Upper lobe of left lung (tissue), 6 donors: ENCODE measurements at places on chromosomes 2 and 18. TPM values are rescaled to one million over a fixed set of nuclear protein-coding genes. Genes with fewer than 3 reads are reported as not detected.

DNA sequence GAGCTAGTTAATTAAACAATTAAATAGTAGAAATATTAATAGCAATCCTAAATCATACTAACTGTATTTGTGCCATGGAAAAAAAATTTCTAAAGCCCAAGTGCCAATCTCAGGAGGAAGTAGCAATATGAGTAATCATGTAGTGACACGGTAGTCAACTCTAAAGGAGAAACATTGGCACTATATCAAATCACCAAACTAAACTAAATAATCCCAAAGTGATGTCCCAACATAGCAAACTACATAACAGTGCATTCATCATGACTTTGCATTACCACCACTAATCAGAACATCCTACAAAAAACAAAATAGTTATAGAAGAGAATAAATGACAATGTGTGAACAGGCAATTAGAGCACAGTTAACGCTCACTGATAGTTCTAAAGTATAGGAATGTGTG, 195.1 kb downstream of the EXOC6B start:
- DNase-seq, result no peak

The HOXD12 gene
- total RNA-seq, result not detected

DNA sequence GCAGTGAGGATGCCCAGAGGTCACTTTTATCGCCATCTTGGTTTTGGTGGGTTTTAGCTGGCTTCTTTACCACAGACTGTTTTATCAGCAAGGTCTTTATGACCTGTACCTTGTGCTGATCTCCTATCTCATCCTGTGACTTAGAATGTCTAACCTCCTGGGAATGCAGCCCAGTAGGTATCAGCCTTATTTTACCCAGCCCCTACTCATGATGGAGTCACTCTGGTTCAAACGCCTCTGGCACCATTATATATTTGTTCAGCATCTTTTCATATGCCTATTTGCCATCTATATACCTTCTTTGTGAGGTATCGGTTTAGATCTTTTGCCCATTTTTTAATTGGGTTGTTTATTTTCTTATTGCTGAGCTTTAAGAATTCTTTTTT, 7.2 kb upstream of the CCNT2 start:
- DNase-seq, result no peak

GRCh38 chr2:12959935-12960334, 243.2 kb downstream of the TRIB2 start:
- no peak for DNase-seq

DNA sequence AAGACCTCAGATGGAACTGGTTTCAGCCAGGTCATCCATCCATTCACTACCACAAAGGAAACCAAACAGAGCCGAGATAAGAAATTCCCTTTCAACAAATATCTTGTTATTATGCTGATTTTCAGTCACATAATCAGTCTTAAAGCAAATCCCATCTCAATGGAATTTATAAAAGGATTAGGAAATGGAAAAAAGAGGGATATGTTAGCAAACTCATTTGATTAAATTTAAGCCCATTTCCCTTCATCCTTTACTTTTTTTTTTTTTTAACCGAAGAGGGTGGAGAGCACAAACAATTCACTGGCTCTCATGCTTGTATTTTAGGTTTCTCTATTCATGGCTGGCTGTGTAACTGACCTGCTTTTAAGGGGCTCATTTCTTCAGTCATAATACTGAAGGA, 109.0 kb upstream of the GATA6 start:
- DNase-seq, result no peak

DNA sequence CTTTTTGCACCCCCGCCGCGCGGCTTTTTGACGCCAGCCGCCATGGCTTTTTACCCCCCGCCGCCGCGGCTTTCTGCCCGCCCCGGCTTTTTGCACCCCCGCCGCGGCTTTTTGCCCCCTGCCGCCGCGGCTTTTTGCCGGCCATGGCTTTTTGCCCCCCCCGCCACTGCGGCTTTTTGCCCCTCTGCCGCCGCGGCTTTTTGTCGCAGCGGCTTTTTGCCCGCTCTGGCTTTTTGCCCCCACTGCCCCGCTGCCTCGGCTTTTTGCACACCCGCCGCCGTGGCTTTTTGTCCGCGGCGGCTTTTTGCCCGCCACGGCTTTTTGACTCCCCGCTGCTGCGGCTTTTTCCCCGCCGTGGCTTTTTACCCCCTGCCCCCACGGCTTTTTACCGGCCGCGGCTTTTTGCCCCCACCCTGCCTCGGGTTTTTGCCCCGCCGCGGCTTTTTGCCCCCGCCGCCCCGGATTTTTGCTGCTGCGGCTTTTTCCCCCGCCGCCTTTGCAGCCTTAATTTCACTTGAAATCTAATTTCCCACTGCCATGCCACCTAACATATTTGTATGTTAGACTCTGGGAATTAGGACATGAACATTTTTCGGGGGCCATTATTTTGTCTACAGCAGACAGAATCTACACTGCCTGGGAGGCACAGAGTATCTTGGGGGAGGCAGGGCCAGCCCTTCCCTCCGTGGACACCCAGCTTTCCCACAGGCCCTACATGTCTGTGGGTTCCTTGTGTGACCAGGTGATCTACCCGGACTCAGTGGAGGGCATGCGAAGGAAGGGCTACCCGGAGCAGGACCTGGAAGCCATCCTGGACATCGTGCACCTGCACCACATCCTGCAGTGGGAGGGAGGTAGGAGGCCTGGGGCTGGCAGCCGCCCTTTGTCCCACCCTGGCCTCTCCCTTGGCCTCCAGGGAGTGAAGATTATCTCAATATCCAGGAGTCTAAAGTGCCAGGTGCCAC, 3031.0 kb upstream of the TEKT4 start:
- DNase-seq, result peak; percentile 63

The CD8B gene
- total RNA-seq, result 2.7 TPM

The COQ10B gene
- 15.7 TPM for total RNA-seq

DNA sequence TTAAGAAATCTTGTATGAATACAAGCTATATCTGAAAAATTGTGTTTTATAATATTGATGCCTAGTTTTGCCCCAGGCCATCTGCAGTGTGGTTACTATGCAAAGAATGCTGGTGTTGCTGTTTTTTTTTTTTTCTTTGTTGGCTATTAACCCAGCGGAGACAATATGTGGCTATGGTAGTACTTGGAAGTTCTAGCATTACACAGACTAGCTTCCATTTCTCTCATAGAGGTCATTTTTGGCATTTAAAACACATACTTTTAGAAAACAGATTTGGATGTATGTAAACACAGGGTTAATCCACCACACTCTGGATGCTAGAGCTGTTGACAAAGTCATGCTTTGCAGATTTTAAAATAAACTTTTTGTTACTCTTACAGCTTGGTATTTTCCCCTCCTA, 209.8 kb downstream of the NEDD4L start:
- no peak for DNase-seq

GRCh38 chr18:74518456-74519295, 15.6 kb upstream of the CNDP1 start:
- DNase-seq, result no peak

DNA sequence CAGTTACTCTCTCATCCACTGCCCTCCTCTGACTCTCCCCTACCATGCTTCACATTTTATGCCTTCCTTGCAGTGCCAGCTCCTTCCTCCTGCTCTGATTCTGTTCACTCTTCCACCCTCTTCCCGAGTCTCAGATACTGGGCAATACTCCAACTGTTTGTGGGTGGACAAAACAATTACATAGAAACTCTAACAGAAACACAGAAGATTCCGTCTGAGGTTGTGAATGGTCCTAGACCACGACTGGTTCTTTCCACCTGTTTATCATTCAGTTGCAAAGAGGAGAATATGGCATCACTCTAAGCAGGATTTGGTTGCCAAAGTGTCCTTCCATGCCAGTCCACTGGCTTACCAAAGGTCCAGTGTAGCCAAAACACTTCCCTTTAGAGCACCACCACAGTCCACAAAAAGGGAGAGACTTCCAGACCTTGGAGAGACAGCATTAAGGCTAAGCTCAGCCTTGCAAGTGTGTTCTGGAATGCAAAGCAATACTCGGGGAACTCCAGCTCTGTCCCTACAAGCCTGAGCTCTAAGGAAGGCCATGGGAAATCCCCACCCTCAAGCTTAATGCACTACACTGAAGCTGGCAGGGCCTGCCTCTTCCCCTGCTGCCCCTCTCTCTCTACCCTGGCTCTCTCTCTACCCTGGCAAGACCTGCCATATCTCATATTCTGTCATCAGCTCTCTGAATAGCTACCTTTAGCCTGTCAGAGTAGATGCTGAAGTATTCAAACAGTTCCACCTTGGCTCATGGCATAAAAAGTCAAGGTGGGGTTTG, 33.6 kb upstream of the RND3 start:
- DNase-seq, result no peak

DNA sequence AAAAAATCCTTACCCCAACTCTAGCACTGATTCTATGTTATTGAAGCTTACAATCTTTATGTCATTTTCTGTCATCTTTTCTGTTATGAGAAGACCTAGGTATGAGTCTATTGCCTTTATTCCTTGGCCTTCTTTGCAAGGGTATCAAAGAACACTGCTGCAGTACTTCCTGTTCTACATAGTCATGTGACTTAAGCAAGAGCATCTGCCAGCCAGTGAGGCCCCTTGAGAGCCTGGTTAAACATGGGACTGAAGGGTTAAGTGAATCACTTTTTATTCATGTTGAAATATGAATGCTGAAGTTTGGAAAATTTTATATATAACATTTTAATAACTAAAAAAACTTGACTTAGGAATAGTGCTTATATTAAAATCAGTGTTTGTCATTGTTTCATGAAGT, 844 bp upstream of the CPS1 start:
- no peak for DNase-seq

The CDH20 gene
- total RNA-seq, result not detected

The POLR1B gene
- 12.9 TPM for total RNA-seq

The CCDC178 gene
- 0.89 TPM for total RNA-seq

DNA sequence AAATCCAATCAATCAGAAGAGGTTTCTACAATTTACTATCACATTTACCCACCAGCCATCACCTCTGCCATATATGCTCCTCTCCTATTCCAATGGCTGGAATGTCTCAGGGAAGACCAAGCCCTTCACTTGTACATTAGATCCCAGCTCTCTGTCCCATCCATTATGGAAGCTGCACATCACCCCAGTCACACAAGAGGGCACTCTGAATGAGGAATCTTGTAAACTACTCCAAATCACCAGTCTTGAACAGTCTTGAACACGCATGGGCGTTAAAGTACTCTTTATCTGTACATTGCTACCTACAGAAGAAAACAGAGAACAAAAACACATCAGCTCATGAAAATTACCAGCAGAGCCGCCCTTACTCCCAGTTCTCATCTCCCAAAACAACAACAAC, 38.7 kb downstream of the ZC3H8 start:
- DNase-seq, result no peak

DNA sequence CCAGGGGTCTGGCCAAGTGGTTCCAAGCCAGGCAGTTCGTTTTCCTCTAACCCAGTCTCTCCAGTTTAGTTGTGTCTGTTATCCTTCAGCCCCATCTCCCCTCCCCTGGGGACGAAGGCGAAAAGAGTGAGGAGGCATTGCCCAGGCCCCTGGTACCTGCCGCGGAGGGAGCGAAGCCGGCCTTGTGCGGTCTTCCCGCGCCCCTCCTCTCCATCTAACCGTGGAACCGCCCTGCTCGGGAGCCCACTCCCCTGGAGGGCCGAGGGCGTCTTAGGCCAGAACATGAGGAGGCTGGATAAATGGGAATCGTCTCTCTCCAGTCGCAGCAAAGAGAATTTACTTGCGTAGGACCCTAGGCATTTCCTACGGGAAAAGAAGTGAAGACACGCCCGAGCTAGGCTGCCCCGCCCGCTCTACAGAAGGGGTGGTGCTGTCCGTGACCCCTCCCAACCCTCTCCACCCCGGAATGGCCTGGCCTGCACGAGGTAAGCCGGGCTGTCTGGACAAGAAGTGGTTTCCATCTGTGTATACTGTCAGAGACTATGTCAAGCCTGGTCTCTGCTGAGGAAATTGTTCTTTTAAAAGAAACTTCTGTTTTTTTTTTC, 156.2 kb downstream of the MIB1 start:
- peak; percentile 61 for DNase-seq

- no peak for DNase-seq
These were observed 14.1 kb upstream of the CASP8 start for GRCh38 chr2:201246280-201246679.

The CDK15 gene
- total RNA-seq, result 0.10 TPM

DNA sequence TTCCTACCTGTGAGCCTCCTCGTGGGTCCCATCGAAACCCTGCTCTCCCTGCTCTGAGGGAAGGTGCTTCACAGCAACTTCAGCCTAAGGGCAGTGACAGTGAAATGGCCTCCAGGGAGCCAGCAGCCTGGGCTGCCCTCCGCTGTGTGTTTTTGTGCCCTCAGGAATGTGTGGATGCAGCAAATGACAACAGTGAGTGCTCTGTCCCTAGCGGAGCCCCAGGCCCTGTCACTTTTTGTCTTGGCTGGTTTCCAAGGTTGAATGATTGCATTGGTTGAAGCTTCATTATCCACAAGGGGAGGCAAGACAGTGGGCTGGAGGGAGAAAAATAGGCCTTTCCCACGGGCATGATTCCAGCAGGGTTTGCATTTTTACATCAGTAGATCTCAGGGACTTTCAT, 42.9 kb downstream of the STON1 start:
- no peak for DNase-seq

DNA sequence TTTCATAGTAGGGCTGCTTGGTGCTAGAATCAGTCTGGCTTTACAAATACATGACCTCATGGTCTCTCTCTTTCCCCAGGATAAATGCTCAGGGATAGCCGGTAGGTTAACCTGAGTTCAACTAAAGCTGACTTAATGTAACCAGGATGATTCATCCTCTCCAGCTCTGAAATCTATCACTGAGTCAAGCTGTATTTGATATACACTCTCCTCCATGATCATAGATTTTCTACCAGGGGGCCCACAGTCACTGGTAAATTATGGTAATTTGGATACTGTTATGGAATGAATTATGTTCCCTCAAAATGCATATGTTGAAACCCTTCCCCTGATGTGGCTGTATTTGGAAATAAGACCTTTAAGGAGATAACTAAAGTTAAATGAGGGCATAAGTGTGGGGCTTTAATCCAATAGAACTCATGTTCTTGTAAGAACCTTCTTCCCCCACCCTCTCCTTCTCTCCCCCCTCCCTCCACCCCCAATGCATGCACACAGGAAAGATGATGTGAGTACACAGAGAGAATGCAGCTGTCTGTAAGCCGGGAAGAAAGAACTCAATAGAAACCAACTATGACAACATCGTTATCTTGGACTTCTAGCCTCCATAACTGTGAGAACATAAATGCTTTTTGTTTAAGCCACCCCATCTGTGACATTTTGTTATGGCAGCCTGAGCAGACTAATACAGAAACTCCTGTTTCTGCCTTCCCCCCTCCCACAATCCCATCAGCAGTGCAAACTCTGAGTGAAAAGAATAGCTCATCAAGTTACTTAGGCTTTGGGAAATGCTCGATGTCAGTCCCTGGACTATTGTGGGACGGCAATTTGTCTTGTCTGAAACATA, 134.9 kb upstream of the KYNU start:
- no peak for DNase-seq

The FBXO15 gene
- total RNA-seq, result 11.9 TPM

- DNase-seq, result no peak
These were observed 46.3 kb downstream of the ITSN2 start for GRCh38 chr2:24313744-24314632.
